AG20443 (cell line): ENCODE measurements at places on chromosomes 13 and 19.

GRCh38 chr13:52812941-52813340 is 35.5 kb downstream of the PCDH8 start:
- no peak for DNase-seq

- no peak for DNase-seq
Observed at GRCh38 chr19:3642987-3643673, 16.5 kb upstream of the CACTIN start.

DNA sequence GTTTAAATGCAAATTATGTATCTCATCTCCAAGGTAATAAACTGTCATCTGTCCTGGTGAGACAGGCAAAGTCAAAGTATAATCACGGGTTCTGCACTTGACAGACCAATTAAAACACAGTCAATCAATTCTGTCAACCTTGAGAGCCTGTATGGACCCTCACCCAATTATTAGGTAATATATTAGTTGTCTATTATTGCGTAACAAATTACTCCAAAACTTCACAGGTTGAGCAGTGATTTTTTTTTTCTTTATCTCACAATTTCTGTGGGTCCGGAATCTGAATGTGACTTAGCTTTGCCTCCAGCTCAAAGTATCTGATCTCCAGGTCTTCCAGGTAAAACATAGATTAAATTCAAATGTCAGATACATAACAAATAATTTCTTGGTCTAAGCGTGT is 707.4 kb upstream of the ARGLU1 start:
- DNase-seq = no peak

GRCh38 chr13:112980434-112980833 is 11.4 kb downstream of the MCF2L start:
- no peak for DNase-seq

DNA sequence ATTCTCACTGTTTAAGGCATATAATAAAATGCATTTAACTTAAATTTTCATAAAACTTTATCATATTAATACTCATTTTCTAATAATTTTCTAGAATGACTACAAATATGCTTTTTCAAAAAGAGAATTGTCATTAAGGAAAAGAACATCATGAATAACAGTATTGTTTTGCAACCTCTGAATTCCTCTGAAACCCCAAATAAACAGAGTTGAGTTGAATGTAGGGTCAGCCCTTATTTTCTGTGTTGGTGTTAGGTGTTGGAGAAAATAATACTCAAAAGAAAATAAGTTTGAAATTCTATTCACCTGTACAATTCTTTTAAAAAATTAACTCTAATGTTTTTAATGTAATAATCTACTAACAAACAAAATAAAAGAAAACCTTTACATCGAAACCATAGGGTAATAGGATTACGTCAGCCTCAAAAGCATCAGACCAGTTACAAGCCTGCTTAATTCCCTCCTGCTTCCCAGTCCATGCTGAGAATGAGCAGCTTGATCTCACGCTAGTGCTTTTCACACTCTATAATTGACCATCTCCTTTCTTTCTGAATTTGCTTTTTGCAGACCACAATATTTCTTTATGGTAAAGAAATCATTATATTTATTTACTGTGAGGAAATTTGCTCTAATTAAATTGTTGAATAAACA is 160.9 kb downstream of the PCDH9 start:
- no peak for DNase-seq

- peak; percentile 53 for DNase-seq
Observed at GRCh38 chr19:48123907-48124651, 13.5 kb upstream of the PLA2G4C start.

- DNase-seq = no peak
Observed at GRCh38 chr13:41427666-41428065, 29.7 kb upstream of the RGCC start.

DNA sequence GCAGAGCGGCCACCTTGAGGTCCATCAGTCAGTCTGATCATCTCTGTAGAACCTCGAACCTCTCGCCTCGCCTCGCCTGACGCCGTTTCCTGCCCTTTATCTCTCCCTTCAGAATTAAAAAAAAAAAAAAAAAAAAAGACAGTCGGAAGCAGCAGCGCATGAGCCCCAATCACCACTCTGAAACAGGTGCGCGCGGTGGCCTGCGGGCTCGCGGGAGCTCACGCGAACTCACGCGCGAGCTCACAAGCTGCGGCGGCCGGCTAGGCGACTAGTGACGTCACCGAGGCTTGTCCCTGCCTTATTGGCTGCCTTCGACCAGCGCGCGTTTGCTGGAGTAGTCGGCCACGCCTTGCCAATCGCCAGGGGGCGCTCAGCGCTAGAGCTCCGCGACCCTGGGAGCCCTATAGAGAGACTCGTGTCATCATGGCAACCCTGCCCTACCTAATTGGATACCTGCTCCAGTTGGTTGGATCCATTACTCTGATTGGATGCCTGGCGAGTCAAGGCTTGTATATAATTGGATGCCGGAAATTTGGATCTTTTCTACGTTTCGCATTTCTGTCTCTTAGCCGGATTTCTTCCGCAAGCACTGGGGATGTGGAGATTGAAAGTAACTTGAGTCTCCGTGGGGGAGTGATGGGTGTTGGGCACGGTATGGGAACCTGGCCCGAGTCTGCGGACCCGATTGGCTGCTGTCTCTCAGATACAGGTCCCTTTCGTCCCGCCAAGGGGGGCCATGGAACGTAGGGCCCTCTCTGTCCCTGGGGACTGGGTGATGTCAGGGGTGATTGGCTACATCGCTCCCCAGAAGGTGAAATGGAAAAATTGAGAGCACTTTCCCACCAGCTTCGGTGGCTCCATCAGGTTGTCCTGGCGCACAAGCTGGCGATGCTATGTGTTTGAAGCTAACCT is 31.6 kb downstream of the SYT3 start:
- DNase-seq = peak; percentile 84

GRCh38 chr13:110438211-110438610 is 123.3 kb downstream of the RAB20 start:
- no peak for DNase-seq

- no peak for DNase-seq
Observed at GRCh38 chr19:3658870-3659745, 32.5 kb upstream of the CACTIN start.

- peak; percentile 55 for DNase-seq
Observed at GRCh38 chr19:5369962-5370367, 29.4 kb upstream of the PTPRS start.

GRCh38 chr13:30763786-30764413 is 28.6 kb downstream of the ALOX5AP start:
- no peak for DNase-seq

DNA sequence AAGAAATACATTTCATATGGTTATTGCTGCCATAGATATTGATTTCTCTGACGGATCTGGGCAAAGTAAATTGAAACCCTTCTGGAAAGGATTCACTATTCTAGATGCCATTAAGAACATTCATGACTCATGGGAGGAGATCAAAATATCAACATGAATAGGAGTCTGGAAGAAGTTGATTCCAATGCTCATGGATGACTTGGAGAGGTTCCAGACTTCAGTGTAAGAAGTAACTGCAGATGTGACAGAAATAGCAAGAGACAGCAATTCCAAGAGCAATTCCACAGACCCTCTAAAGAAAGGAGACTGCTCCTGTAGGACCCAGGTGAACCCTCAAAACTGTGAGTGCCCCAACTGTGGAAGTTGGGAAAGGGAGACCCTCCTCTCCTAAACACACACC is 30.9 kb upstream of the KCTD12 start:
- DNase-seq = no peak

GRCh38 chr13:40657307-40657706 is 9.1 kb downstream of the FOXO1 start:
- DNase-seq = no peak

DNA sequence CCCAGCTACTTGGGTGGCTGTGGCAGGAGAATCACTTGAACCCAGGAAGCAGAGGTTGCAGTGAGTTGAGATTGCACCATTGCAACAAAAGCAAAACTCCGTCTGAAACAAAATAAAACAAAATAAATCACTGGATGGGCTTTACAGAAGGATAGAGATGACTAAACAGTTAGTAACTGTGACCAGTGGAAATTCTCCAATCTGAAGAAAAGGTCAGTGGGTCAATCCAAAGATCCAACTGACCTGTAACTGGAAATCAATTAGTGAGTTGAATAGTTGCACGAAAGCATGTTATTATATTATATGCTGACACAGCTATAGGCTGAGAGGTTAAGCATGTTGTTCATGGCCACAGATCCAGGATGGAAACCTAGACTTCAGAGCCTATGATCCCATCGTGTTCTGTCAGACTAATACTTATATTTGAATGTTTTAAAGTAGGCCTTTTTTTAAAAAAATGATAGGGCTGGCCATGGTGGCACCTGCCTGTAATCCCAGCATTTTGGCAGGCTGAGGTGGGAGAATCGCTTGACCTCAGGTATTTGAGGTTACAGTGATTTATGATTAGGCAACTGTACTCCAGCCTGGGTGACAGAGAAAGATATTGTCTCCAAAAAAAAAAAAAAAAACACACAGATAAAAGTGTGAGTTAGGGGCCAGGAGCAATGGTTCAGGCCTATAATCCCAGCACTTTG is 1.4 kb downstream of the ECH1 start:
- peak; percentile 27 for DNase-seq

GRCh38 chr13:102561933-102562332 is 34.9 kb upstream of the TPP2 start:
- no peak for DNase-seq

GRCh38 chr13:79522583-79522982 is 41.6 kb downstream of the NDFIP2 start:
- peak; percentile 7 for DNase-seq

- no peak for DNase-seq
Observed at GRCh38 chr13:113327391-113327765, 30.3 kb downstream of the LAMP1 start.

DNA sequence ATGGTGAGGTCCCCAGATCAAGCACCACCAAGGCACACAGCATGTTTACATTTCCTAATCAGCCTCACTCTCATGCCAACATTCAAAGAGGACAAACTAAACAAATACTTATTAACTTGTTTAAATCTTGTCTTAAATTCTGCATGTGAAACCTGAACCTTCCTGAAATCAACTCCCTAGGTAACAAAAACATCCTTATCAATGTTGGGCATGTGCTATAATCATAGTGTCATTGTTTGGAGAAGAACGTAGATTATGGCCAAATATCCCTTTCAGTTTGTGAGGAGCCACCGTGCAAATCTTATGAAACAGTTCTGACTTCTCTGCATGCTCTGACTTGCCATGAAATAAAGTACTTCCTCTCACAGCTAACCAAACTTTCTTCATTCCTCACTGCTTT is 123.8 kb downstream of the NDFIP2 start:
- DNase-seq = no peak

DNA sequence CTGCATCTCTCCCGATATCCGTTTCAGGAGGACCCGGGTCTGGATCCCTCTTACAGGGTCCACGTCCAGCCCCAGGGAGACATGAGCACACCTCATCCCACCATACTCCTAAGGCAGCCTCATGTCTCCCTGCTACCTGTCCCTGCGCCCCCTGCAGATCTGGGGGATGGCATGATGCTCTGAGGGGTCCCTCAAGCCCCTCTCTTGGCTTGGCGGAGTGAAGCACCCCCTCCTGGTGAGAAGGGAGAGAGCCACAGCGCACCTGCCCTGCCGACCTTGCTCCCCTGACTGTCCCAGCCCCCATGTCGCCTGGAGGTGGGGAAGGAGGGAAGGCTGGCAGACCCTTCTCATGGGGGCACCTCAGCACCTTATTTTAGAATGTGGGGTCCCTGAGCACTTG is 21.5 kb upstream of the ARHGEF7 start:
- DNase-seq = no peak

DNA sequence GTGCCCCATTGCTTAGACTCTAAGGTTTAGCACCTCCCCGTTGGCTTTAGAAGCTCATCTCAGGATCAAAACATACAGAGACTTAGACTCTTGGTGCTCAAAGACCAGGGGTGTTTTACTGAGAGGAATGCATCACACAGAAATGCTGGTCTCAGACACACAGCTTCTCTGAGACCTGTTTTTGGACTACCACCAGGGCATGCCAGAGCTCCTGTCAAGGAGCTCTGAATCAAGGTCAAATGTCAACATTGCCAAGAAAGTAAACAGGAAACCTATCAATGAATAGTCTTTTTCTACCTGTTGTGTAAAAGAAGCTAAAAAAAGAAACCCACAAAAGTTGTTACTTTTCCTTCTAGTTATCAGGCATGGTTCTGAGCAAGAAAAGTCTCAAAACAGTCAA is 149.2 kb downstream of the COL4A1 start:
- DNase-seq = no peak

DNA sequence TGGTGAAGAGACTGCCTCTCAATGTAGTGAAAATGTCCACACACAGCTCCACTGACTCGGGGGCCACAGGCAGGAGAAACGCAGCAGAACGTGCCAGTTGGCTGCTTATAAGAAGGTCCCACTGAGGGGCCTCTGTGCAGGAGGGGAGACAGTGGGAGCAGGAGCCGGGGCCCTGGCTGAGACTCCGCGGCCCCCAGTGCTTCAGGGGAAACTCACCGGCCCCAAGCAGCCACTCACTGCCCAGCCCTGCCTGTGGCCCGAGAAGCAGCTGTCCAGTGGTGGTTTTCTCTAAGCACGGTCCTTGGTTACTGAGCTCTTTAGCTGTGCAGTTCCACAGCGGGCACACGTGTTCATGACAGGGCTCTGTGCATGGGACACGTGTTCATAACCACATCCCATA is 91.9 kb upstream of the MCF2L start:
- DNase-seq = no peak

DNA sequence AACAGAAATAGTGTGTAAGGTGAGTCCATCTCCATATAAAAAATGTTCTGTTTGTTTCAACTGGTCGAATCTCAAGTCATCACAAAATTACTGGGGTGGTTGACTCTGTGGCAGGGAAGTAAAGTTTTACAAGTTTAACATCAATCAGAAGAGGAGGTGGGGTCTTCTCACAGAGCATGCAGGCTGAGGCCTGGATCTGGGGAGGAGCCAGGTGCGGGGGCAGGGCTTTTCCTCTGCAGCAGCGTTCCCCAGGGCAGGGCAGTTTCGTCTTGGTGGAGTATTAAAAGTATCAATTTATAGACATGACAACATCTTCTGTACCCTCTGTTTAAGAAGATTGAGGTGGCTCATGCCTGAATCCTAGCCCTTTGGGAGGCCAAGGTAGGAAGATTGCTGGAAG is 68.8 kb downstream of the SLC7A9 start:
- no peak for DNase-seq

DNA sequence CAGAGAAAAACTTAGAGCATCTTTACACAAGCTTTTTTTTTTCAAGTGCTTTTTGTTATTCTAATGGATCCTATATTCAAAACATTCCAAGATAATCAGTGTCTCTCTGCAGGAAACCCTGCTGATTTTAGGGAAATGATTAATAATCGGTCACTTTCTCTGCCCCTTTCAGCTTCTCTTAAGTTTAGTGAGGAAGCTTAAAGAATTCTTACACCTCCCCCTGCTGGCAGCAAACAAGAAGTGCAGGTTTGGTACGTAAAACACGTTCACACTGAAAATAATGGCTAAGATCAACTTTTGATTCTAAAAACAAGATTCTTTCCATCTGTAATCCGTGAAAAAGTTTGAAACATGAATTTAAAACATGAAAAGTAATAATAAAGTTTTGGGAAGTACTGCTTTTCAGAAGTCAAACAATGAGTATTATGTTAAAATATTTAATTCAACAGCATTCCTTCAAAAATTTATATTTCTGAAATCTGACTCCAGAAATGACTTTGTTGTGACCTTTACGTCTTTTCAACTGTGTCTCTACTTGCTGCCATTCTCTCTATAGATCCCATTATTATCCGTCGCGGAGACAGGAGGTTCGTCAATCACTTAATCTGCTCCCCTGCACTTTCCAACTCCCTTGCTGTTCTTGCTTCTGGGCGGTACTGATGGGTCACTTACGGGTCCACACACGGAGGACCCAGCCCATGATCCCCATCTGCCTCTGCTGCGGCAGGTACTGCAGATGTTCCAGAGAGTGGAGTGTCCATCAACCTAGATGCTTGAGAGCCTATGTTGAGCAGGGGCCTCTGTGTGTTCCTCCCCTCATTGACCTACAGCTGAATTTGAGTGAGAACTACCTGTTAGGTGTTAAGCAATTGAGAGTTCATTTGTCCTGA is 203.1 kb upstream of the EDNRB start:
- peak; percentile 45 for DNase-seq
